GM12864 (cell line): ENCODE measurements at places on chromosomes 6 and 20.

DNA sequence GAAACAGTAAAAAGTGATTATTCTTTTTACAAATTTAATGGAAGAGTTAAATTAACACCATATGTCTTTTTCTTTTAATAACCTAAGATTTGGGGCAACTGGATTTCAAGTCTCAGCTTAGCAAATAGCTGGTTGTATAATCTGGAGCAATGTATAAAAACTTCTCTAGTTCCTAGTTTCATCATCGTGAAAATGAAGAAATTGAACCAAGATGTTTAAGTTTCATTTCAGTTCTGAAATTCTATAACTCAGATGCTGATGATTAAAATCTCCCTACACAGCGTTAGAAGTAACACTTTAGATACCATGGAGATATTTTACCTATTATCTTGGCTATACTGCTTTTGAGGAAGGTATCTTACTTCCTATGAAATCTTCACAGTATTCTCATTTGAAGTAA lies 252.0 kb downstream of the KIF16B start:
- DNase-seq = no peak

- DNase-seq = no peak
These were observed 9.7 kb upstream of the CCR6 start for GRCh38 chr6:167113047-167113754.

GRCh38 chr6:131945971-131946370 lies 5.2 kb downstream of the CCN2 start:
- DNase-seq = no peak

- no peak for DNase-seq
These were observed 14.9 kb downstream of the CST3 start for GRCh38 chr20:23622839-23623343.

DNA sequence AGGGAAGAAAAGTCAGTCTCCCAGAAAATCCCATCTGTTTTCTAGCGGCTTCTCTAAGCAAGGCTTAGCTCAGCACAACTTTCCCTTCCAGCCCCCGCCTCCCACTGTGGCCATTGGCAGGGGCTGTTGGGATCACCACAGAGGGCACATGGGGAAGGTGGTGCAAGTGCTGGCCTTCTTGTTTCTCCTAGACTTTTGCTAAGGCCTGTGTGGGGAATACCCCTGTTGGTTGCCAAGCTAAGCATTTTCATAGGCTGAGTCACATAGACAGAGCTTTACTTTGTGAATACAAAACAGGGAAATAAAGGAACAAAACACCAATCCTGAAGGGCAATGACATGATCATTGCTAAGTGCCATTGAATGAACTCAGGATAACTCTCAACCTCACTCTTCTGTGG lies 32.4 kb upstream of the TIAM2 start:
- no peak for DNase-seq

DNA sequence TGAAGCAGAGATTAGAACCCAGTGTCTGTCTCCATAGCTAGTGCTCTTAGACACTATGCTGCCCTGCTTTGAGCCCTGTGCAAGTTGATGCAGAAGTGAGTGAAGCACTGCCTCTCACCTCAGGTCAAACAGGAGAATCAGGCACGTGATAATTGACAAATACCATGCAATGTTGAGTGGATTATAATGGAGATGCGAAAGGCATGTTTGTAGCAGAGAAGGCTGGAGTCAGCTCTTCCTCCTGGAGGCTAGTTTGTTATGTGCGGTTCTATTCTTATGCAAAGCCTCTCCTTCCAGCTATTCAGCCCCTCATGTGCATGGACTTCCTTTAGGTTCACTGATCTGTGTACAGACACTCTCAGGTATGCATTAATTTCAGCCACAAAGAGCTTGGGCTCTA lies 108.5 kb downstream of the MANEA start:
- no peak for DNase-seq

DNA sequence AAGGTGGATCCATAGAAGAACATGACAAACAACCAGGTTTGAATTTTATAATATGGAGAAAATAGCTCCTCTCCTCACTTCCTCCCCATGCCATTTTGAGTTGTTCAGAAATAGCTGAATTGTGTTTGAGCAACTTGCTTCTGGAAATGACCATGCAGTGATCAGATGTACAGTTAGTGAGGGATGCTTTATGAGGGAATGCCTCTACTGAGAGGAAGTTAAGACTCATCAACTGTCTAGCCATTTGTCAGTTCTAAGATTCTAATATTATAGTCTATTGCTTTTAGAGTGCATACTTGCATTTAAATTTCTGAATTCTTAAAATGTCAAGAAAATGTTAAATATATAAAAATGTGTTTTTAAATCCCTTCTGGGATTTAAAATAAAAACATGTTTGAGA lies 3.8 kb downstream of the LAMA2 start:
- DNase-seq = no peak

DNA sequence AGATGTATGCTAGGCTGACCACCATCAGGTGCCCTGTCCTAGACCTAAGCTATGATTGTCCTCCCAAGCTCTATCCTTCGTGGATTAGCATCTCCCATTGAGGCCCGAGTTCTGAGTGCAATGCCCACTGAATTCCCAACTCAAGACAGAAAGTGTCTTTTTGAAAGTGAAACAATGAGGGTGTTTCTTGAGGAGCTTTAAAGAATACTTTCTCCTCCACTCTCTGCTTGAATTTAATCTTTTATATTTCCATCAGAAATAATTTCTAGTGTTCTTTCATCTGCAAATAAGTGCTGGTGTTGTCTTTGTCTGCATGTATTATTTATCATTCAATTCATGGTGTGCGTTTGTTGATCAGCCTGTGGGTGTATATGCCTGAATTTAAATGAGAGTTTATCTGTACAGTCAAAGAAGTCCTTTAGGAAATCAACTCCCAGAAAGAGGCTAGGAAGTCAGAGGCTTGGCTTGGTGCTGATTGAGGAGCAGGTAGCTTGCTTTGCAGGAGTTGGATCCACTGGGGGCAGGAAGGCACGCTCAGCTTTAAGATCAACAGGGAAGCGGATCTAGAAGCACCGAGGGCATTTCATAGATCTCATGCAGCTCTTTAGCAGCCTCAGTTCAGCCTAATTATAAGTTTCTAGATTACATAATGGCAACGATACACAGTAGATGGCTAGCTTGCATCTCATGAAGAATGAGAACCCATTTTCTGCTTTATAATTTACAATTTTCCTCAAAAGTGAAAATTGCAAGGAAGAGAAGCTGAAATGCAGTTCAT lies 36.0 kb upstream of the CCN6 start:
- no peak for DNase-seq

DNA sequence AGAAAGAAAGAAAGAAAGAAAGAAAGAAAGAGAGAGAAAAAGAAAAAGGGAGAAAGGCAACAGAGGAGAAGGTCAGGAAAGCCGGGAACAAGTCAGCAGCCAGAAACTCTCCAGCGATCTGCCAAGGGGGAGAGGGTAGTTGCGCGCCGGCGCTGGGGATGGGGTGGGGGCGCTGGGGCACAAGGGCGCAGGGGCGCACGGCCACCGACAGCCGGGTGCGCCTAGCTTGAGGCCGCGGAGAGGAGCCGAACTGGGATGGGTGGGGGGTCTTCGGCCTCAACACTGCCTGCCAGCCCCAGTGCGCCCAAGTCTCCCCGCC lies 533 bp upstream of the RSPO3 start:
- DNase-seq = no peak

- no peak for DNase-seq
These were observed 497.9 kb upstream of the JARID2 start for GRCh38 chr6:14747881-14748520.

- DNase-seq = no peak
These were observed 41.7 kb downstream of the JPH2 start for GRCh38 chr20:44145131-44145775.

DNA sequence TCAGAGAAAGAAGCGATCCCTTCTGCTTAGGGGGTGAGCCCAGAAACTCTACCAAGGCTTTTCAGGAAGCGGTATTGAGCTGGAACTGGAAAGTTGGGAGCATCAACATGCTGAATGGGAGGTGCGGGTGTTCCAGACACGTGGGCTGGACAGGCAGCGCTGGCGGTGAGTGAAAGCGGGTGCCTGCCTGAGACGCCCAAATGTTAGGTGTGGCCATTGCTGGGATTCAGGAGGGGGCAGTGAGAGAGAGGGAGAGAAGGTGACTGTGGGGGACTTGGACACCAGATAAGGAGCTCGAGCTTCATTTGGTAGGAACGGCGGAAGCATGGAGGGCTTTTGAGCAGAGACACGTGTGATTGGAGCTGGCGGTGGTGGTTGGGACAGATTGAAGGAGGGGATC lies 157.7 kb downstream of the ZDHHC14 start:
- DNase-seq = no peak

DNA sequence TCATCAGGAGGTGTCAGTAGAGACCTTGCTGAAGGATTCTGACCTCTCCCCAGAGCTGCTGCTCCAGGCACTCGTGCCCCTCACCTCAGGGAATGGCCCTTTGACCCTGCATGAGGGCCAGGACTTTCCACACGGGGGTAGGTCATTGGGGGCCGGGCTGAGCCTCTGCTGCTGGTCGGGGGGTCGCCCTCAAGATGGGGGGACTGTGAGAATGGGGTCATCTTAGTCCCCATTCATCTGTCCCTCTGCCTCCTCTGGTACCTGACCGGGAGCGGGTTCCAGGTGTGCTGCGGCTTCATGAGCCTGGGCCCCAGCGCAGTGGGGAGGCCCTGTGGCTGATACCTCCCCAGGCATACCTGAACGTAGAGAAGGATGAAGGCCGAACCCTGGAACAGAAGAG lies 15.8 kb downstream of the DNPH1 start:
- DNase-seq = no peak

- DNase-seq = no peak
These were observed 84.2 kb downstream of the CEP57L1 start for GRCh38 chr6:109179507-109179906.

DNA sequence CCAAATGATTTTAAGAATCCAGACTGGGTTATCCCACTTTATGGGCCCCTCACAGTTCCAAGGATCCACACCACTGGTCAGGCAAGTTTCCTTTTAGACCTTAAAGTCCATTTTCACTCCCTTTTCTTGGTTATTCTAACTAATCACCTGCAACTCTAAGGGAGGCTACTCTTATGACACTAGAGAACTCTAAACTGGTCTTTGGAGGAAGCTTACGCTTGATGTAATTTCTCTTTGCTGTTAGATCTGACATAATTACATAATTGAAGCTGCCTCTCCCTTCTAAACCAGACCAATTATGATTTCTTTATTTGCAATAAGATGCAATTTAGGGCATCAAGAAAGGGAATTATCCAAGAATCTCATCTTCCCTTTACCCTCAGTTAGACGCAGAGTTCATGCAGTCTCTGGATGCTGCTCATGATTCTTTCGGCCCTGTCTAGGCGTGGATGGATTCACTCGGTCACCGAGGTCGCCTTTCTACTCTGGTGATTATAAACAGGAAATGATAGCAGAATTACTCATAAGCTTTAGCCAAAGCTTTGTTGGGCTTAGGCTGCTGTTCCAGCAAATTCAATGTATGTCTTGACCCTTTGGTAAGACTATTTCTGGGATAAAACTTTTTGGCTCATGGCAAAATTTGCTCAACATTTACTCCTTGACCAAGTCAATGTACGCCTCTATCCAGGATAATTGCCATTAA lies 166.4 kb upstream of the PRND start:
- no peak for DNase-seq

DNA sequence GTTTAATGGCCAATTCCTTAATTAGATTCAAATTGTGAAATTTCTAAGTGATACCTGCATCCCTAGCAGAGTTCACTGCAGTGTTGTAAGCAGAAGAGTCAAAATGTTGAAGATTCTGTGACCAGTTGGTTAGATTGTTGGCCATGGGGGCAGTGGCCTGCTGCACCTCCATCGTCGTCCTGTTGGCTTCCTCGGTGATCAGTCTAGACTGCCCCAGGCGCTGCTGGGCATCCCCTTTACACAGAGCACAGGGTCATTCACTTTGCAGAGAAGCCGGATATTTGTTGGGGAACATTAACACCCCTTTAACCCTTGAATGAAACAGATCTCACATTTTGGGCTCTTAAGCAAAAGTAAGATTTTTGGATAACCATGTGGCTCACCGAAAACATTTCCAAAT lies 60.7 kb downstream of the FAM229B start:
- no peak for DNase-seq

DNA sequence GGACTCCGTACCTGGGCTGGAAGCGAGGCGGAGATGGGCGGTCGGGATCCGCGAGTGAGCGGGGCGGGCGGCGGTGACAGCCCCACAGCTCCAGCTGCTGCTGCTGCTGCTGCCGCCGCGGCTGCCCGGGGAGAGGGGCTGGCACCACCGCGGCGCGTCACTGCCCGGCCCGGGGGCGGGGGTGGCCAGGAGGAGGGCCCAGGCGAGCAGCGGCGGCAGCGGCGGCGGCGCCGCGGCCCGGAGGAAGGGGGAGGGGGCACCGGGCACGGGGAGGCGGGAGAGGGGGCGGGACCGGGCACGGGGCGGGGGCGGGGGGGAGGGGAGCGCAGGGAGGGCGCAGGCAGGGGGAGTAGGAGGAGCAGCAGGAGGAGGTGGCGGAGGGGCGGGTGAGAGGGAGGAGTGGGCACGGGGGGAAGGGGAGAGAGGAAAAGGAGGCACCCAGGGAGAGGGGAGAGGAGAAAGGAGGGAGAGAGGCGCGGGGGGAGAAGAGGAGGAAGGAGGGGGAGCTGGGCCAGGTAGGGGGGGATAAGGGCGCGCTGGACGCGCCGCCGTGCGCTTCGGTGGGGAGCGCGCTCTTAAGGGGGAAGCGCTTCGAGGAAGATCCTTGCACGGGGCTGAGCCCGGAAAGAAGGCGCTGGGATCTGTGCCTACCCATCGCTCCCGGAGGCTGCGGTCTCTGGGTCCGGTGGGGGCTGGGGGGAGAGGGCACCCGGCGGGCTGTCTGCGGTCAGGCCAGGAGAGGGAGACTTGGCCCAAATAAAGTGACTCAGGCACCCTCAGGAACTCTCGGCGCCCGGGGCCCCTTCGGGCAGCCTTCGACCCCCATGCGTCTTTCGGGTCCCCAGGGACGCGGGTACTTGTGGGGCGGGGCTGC lies 101.5 kb downstream of the NOL4L start:
- DNase-seq = no peak

DNA sequence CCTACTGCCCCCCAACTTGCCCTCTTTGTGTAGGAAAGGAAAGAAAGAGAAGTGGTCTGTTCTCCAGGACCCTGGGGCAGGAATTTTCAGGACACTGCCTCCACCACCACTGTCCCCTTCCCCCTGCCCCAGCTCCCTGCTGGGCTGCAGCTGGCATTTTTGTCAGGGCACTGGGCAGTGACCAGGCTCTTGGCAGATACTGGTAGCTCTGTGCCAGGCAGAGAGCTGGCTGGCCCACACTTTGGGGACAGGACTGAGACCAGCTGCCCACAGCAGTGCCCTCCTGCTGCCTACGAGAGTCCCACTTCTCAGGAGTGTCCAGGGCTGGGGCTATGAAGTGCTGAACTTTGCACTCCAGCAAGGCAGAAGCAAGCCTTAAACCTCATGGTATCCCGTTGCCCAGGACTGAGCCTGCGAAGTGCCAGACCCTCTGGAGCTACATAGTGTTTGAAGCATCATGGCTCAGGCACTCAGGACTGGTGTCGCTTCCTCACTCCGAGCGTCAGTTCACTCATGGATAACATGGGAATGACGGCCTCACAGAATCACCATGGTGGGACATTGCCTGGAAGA lies 19.3 kb downstream of the SLC13A3 start:
- DNase-seq = no peak

GRCh38 chr6:137353842-137354397 lies 134.7 kb upstream of the IFNGR1 start:
- no peak for DNase-seq

GRCh38 chr20:4726710-4727397 lies 5.1 kb downstream of the PRND start:
- DNase-seq = no peak

- DNase-seq = peak; percentile 77
These were observed 166.5 kb downstream of the TSHZ2 start for GRCh38 chr20:53138454-53139262.

GRCh38 chr20:62428396-62429295 lies 1.3 kb upstream of the RBBP8NL start:
- DNase-seq = no peak
